AG08396 (cell line): ENCODE measurements at places on chromosomes 1 and 21.

DNA sequence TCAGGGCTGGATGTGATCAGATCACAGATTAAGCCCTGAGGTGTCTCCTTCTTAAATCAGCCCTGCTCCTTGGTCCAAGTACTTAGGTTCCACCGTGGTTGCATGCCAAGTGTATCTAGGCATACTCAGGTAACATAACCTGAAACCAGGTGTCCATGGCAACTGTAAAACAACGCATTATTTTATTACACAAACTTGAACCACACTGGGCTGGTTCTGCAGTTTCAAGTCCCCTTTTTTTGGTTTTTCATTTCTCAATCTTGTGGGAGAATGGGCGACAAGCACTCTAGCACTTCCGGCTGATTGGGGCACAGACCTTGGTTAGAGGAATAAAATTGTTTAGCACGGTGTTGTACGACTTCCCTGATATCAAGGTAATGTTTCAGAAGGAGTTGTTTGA, 65.2 kb downstream of the GBP6 start:
- DNase-seq: no peak

DNA sequence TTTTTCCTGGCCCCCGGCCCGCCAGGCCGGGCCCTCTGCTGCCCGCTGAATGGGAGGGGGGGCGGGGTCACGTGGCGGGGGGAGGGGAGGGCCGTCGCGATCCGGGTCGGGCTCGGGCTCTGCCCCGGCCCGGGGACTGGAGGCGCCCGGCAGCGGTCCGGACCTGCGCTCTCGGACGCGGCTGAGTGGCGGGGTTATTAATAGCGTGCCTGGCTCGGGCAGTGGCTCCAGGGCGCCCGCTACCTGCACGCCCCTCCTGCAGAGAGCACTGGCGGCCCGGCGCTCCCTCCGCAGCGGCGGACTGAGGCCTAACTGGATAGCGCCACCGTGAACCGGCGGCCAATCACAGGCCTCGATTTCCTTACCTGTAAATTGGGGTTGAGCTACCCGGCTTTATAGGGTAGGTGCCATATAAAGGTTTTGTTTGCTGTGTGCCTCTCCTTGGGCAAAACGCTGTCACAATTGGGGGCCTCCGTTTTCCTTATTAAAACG, 28.1 kb downstream of the AHDC1 start:
- peak; percentile 89 for DNase-seq

DNA sequence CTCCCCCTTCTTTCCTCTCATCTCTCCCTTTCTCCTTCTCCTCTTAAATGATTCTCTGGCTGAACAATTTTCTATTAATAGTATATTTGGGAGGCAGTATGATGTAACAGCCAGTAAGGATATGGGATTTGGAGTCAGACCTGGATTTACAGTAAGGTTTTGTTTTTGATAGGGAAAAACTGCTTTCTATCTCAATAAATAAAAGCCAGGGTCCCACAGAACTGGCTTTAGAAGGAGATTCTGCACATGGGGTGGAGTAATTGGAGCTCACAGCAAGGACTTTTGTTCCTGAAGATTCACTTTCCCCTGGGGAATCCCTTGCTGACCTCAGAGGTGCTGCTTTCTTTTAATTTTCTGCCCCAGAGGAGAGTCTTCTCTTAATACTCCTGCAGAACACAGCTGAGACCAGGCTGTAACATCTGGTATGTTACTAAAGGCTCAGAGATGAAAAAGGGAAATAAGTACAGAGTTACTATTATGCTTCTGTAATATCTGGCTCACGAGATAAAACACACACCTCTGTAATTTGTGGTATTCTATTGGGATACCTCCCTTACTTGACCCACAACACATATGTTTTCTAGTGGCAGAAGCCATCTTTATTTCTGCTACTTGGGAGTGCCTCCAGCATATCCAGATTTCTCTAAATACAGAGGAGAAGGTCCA, 13.4 kb downstream of the EPB41 start:
- DNase-seq: no peak

- DNase-seq: no peak
Measured at GRCh38 chr1:102151242-102151641, 154.5 kb upstream of the OLFM3 start.

- DNase-seq: no peak
Measured at GRCh38 chr1:7503691-7504437, 267.2 kb upstream of the VAMP3 start.

- no peak for DNase-seq
Measured at GRCh38 chr1:213136190-213136917, 85.3 kb downstream of the RPS6KC1 start.

- no peak for DNase-seq
Measured at GRCh38 chr1:4016351-4017130, 116.5 kb upstream of the C1orf174 start.

DNA sequence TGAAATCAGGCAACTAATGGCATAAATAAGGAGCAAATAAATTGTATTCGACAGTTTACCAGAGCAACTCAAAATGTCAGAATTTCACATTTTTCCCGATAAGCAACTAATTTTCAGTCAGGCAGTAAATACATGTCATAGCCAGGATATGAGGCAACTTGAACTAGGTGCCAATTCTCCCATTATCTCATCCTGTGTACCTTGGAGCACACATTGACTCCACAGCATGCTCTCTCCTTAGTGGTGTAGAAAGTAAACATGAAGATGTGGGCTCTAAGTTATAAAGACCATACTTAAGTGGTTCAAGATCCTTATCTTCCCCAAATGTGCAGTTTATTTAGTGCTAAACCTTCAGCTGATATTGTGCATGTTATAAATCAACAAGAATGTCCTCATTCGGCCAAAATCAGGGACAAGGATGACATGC, 197.8 kb downstream of the VAV3 start:
- no peak for DNase-seq
